Thoracic aorta (tissue), 2 donors: ENCODE measurements at places on chromosomes 12 and 14.

DNA sequence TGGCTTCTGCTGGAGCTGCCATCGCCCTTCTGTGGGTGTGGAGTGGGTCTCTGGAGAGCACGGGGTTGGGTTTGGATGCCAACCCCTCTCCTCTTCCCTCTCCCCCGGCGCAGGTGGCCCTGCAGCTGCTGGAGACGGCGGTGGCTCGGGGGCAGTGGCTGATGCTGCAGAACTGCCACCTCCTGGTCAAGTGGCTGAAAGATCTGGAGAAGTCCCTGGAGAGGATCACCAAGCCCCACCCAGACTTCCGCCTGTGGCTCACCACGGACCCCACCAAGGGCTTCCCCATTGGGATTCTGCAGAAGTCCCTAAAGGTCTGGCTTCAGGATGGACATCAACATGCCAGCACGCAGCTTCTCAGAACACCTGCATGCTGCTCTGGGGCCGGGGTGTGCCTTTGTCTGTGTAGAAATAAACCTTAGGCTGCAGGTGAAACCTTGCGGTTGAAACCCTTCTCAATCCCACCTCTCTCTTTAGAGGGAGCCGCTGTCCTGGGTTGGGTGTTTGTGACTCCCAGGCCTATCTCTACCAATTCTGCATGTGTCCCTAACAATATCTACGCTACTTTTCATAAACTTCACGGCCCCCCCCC, 44.3 kb downstream of the CCDC92 start:
- DNase-seq: no peak

- no peak for DNase-seq
These were observed 1.5 kb downstream of the KLRB1 start for GRCh38 chr12:9606247-9606646.

DNA sequence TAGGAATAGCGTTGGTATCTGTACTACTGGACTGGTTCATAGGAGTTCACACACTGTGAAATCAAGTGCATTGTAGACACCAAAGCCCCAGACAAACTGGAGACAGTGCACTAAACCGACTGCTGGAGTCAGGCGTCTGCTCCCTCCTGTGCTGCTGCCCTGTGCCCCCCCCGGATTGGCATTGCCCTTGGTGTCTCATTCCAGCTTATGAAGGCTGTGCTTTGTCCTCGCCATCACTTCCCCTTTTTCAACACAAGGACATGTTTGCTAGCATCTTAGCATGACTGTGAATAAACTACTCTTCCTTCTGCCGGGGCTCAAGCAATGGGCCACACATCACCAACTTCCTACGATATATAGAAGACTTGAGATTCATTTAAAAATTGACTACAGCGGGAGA, 84.0 kb downstream of the TMCC3 start:
- no peak for DNase-seq

GRCh38 chr14:102782974-102783373, 5.7 kb downstream of the TRAF3 start:
- no peak for DNase-seq

GRCh38 chr12:102992297-102992696, 34.8 kb downstream of the ASCL1 start:
- no peak for DNase-seq

DNA sequence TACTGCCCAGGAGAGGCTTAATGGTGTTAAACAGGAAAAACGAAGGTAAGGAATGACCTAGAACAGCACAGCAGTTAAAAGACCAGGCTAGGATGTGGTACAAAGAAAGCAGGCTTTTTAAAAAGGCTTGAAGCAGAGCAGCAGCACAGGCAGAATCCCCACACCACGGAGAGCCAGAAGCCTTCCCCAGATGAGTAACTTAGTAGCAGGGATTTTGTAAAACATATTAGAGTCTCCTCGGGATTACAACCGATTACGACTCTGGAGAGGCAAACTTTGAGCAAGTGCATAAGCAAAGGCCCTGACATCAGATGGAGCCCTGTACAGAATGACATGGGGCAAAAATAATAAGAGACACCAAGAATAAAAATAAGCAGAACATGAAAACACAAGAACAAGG, 37.1 kb upstream of the DHRS4 start:
- no peak for DNase-seq

DNA sequence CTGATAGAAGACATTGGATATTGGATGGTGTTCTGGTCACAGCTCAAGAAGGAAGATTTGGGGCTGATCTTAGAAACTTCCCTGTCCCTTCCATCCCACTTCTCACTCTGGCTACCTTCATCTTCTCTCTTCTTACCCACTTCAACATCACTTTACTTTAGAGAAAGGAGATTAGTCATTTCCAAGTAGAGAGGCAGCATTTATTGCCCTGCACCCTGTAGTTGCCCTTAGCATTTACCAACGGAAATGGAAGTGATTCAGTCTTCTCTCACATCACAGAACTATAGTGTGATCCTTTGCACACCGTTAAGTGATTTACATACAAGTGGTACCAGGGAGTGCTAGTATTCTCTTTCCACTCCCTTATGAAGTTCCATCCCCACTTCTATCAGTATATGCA, 52.4 kb downstream of the PHLDA1 start:
- DNase-seq: no peak

GRCh38 chr12:55830601-55831446, 1.4 kb upstream of the DNAJC14 start:
- DNase-seq: no peak

GRCh38 chr14:94391281-94391975, 3.0 kb upstream of the SERPINA1 start:
- no peak for DNase-seq

GRCh38 chr12:30965613-30965985, 39.1 kb downstream of the TSPAN11 start:
- DNase-seq: no peak

GRCh38 chr12:75260316-75260715, 50.7 kb upstream of the KCNC2 start:
- no peak for DNase-seq

DNA sequence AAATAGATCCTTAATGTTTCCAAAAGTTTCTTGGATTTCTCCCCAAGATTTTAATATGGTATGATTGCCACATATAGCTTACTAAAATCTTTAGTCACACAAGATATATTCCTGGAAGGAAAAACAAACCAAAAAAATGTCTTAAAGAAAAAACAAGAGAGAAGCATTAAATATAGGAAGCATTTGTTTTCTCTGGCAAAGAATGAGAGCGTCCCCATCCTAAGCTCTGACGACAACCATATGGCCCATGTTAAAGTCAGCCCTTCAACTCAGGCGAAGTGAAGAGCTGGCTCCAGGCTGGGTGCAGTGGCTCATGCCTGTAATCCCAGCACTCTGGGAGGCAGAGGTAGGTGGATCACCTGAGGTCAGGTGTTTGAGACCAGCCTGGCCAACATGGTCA, 35.6 kb downstream of the GCH1 start:
- DNase-seq: no peak

DNA sequence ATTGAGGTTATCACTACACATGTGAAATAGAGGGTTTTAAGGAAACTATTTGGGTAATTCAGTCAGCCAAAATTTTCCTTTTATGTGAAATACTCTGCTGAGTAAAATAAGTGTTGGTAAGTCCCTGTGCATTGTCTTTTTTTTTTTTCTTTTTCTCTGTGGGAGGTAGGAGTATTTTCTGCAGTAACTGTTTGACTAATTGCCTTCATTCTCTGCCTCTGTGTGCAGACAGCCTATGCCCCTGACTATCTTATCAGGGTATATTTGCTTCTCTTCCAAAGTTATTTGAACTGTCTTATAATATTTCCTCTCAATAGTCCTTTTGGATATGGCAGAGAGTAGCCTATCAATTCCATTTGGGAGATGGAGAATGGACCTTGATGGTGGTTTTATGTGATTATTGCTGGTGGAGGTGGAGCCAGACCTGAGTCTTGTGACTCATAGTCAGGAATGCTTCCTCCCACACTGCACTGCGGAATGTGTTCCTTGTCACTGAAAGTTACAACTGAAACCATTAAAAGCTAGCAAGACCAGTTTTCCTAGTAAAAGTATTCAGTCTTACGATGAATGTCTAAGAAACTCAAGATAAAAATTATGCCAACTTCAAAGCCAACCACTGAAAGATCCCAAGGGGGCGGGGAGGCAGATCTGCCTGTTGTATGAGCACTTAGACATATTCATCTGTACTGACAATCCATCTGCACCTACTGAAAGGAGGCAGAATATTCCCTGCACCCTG, 40.9 kb upstream of the STXBP6 start:
- no peak for DNase-seq

- DNase-seq: no peak
These were observed 224.5 kb downstream of the VRK1 start for GRCh38 chr14:97021571-97022168.

- no peak for DNase-seq
These were observed 46.2 kb downstream of the ANO2 start for GRCh38 chr12:5898874-5899273.

- no peak for DNase-seq
These were observed 2.9 kb downstream of the RAD52 start for GRCh38 chr12:946631-947030.

- DNase-seq: no peak
These were observed 19.1 kb downstream of the ANKRD9 start for GRCh38 chr14:102490456-102490855.

GRCh38 chr12:121241156-121241970, 31.4 kb downstream of the P2RX4 start:
- DNase-seq: no peak

GRCh38 chr14:54533100-54533499, 23.4 kb downstream of the CGRRF1 start:
- DNase-seq: no peak

DNA sequence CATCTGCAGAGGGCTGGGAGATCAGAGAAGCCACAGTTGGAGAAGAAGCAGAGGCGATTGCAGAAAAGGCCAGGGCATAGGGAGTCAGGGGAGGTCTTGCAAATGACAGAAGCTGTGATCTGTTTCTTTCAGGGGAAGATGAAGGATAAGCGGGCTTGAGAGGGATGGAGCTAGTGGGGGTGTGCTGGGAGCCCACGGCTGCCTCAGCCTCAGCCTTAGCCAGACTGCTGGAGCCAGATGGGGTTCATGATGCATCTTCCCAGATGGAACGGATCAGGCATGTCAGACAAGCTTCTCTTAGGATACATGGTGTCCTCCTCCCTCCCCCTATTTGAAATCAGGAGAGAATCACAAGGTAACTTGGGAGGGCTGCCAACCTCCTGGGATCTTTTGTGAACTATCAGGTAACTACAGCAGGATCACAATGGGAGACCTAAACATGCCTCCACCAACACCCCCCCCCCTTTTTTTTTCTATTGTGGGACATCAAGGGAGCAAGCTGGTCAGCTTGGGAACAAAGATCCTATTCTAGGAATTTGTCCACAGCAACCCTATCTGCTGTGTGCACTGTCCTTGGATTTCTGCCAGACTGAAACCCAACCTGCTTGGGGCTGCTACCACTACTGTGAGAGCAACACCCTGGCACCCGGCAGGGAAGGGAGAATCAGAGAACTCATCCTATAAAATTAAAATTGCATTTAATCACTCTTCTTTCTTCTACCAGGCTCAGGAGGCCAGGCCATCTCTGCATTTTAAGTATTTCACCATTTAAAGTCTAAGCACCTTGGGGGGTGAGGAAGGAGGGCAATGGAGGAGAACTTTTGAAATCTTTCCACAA, 10.7 kb upstream of the ATP2A2 start:
- DNase-seq: no peak

DNA sequence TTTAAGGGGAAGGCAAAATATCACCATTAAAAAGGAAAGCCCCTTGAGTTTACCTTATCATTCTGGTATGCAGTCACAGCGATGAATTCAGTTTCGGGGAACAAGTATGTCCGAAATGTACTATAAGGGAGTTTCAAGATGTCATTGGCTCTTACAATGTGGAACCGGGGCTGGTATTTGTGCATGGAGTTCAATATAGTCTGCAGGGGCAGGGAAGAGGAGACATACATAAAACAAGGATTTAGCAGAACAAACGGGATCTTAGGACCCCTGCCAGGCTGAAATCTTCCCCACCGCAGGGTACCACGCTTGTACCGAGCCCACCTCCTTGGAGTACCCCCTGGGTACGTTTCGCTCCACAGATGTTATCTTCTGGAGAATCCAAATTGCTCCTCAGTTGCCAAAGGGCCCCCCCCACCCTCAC, 4.5 kb downstream of the TBX3 start:
- no peak for DNase-seq

DNA sequence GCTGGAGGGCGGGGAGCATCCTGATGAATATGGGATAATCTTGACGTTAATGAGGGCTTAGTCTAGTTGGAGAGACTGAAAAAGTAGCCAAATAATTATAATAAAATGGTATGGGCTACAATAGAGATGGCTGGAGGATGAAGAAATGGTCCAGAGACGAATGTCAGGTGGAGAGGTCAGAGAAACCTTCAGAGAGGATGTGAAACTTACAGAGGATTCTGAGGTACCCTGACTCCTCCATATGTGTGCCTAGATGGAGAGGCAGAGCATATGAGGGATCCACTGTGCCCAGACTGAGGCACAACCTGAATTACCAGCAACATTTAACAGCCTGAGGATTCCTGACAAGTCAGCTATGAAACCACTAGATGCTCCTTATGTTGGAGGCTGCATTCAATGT, 417.0 kb downstream of the ATP23 start:
- DNase-seq: no peak

DNA sequence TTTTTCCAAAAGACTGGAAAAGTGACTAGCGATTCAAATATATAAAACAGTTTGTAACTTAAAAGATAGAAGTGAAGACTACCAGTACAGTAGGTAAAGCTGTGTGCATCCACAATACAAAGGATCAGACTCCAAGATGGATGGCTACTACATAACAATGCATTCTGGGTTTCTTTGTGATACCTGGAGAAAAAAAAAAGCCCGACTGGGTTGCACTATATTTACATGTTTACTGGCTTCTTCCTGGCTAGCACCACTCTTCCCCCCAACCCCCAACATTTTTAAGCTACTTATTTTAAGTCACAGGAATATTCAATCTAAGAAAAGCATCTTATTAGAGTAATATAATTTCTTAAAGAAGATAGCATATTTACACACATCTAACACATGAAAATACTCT, 61.1 kb upstream of the SINHCAF start:
- DNase-seq: no peak

DNA sequence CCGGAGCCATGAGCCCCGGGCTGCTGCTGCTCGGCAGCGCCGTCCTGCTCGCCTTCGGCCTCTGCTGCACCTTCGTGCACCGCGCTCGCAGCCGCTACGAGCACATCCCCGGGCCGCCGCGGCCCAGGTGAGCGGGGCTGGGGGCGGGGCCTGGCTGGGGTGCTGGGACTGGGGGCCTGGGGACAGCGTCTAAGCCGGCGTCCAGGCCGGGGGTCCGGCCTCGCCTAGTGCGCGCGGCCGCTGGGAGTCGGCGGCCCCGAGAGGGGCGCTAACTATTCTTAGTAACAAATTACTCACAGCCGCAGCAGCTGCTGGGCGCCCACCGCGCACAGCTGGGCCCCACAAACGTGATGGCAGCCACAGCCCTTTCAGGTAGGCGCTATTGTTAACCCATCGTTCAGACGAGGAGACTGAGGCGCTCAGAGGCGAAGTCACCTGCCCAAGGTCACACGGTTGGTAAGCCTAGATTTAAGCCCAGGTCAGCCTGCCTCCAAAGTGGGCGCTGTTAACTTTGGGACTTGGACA, 374 bp downstream of the CYP46A1 start:
- no peak for DNase-seq

DNA sequence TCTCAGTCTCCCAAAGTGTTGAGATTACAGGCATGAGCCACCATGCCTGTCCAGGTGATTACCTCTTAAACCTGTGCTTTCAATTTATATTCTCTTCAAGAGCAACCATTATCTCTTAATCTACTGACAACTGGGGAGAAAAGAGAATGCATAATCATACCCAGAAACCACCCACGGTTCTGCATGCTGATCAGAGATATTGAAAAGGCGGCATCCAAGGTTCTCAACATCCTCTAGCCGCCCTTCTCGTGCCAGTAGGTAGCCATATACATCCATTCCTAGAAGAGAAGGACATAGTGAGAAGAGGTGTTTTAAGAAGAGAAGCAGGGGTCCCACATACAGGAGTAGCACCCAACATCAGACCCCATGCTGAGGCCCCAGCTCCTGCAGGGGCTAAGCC, 20.8 kb downstream of the ANAPC7 start:
- DNase-seq: no peak
